Non-pigmented ciliary epithelial cell (primary cell): ENCODE measurements at places on chromosomes 16 and 17.

GRCh38 chr17:38571833-38572668 lies 33.7 kb downstream of the SRCIN1 start:
- no peak for DNase-seq

DNA sequence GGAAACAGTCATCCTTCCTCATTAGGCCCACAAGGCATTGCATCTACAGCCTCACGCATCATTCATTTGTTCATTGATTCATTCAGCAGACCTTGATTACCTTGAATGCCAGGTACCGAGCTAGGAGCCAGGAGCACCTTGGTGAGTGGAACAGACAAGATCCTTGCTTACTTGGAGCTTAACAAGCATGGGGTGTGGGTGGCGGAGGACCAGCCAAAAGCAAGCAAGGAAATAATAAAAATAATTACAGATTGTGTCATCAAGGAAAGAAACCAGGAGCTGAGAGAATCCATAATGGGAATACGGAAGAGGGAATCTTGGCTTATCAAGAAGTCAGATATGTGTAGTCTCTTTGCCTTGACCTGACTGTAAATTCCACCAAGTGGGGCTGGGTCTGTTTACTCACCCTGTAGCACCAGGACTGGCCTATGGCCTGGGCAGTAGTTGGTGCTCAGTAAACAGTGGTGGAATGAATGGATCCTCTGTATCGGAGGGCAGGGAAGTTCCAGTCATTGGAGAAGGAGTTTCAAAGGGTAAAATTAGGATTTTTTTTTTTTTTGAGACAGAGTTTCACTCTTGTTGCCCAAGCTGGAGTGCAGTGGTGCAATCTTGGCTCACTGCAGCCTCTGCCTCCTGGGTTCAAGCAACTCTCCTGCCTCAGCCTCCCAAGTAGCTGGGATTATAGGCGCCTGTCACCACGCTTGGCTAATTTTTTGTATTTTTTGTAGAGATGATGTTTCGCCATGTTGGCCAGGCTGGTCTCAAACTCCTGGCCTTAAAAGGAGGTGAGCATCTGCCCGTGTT lies 157.7 kb downstream of the MSI2 start:
- DNase-seq, result no peak

DNA sequence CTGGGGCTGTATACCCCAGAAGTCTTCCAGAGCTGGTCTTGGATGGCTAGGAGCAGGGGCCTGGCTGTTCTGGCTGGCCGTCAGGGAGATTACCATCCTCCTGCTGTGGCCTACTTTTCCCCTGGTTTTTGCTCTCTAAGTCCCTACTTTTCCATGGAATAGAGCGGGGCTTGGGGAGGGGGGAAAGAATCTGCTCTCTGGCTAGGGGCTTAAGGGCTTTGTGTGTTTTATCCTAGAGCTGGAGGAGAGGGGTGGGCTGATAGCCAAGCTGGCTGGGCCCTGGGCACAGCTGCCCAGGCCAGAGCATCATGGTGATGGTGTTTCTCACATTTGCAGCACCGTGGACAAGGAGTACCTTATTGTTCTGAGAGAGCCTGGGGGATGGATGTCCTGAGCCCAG lies 3.6 kb downstream of the NRN1L start:
- DNase-seq, result no peak

DNA sequence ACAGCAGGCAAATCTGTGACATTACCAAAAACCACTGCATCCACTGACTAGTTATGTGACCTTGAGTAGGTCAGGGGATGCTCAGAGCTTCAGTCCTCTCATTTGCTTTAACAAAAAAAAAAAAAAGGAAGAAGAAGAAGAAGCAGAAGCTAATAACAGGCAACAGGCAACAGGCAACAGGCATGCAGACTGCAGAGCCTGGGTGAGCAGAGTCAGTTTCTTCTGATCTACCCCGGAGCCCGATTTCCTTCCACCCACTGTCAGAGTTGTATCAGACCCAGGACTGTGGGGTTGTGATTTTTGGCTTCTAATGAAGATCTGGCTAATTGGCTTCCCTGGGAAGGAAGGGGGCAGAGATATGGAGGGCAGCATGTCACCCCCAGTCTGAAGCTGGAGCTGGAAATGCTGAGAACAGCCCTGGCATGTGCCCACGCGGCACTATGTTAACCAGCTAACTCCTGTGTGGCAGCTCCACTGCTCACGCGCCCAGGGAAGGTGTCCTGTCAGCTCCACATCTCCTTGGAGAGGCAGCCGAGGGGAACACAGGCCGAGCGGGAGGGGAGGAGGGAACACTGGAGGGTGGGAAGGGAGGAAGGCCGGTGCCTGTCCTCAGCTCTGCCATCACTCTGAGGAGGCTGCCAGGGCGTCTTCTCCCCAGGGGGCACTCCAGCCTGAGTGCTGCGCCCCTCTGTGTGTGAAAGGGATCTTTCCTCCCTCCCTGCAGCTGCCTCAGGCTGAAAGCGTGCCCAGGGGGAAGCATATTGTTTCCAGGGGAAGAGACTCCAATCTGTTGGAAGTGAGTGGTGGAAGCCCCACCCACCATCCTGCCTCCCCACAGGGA lies 17.6 kb downstream of the SRCIN1 start:
- DNase-seq, result no peak

DNA sequence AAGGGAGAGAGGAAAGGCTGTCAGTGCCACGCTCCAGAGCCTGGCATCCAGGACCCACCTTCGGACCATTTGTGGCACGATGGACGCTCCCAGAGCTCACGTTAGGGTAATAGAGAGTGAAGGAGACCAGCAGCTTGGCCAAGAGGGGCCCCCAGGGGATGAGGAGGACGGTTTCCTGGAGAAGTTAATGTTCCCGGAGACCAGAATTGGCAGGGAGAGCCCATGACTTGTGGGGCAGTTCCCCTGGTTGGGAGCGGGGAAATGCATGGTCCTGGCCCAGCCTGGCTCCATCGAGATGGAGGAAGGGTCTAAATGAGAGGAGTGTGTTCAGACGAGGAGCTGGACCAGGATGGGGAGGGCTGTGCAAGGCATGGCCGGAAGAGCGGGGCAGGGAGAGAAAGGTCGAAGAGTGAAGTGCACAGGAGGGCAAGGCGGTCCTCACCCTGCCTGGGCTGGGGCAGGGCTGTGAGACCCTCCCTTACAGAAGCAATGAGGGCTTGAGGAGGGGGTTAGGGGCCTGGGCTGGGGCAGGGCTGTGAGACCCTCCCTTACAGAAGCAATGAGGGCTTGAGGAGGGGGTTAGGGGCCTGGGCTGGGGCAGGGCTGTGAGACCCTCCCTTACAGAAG lies 2.9 kb upstream of the HIC1 start:
- DNase-seq, result no peak

DNA sequence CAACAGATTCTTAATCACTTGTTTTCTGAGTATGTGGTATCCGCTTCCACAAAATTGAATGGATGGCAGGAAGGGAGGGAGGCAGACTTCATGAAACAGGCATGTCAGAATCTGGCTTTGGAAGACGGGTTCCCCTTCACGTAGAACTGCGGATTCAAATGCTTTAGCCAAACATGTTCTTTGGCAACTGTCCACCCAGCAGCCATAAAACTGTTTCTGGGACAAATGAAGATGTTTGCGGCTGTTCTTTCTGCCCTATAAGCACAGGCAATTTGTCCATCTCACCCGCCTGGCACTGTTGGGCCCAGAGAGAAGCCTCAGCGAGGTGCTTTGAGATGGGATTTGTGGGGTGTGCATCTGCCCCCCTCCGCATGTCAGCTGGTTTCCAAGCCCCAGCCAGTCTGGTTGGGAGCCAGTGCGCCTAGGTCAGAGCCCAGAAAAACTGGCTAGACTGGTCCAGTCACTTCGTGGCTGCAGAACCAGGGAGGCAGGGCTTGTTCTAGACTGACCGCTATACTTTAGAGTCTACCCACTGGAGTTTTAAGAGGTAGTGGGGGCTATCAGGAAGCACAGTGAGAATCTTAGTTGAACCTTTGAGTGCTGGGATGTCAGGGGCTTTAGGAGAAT lies 6.3 kb downstream of the CRHR1 start:
- no peak for DNase-seq

DNA sequence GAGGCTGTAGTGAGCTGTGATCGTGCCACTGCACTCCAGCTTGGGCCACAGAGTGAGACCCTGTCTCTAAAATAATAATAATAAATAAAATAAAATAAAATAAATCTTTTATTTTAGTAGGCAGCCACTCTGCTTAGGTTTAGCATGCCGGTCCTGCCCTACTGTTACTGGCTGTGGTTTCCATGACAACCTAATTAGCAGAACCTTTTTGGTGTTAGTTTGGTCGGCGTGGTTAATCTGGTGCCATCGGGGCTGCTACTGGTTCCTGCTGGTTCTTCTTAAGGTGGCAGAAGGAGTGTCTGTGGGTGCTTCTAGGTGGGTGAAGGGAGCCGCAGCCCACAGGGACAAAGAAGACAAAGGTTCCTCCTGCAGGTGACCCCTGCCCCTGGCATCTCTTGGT lies 37.8 kb upstream of the CBX4 start:
- DNase-seq, result no peak

DNA sequence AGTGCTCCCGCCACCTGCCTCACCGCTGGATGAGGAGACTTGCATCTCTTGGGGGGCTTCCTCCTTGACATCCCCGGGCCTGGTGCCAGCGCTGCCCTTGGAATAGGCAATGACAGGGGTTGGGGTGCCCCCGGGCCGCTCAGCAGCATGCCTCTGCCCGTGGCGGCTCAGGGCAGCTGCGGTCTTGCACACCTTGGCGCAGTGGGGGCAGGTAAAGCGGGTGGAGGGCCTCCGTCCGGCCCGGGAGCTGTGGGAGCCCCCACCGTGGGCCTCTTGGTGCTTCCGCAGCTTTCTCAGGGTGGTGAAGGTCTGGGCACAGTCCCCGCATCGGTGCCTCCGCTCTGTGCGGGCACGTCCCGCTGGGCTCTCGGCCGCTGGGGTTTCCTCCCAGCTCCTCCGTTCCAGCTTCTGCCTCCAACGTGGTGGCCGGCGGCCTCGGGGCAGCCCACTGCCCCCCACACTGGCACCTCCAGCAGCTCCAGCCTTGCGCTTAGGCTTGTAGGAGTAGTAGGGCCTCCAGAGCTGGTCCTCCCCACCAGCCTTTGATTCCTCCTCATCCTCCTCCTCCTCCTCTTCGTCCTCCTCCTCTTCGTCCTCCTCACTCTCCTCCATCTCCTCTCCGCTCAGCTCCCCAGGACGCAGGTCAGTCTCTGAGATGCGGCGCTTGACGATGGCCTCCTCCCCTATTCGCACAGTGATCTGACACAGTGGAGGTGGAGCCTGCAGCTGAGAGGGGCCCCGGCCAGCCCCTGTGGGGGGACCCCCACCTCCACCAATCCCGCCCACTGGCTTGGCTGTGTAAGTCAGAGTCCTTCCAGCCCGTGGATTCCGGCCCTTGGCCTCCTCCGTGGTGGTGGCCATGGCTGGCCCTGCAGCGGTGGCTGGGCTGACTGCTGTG lies 16.7 kb downstream of the ZBTB4 start:
- no peak for DNase-seq
